Motor neuron (in vitro differentiated cells): ENCODE measurements at places on chromosomes 1 and 21.

DNA sequence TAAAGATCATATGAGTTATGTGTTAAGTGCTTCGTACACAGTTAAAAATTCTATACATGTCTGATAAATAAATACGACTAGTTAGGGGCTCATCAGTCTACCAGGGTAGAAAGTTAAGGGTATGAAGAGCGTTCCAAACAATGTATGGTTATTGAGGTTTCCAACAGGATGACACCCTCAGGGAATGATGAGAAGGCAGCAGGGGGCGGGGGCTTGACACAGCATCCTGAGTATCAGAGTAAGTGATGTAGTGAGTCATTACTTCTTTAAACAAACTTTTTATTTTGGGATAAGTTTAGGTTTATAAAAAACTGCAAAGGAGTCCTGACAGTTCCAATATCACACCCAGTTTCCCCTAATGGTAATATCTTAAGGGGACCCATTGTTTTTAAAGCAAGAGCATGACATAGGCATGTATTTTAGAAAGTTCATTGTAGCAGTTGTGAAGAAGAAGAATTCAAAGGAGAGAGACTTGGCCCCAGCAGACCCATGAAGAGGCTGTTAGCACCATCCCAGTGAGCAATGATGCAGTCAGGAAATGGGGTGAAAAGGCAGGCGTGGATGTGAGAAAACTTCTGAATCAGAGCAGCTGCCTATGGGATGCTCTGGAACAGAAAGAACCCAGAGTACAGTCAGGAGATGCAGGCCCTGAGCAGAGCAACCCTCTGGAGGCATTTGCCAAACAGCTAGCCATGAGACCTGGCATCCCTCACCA is 15.0 kb upstream of the PSMB2 start:
- ATAC-seq = no peak

DNA sequence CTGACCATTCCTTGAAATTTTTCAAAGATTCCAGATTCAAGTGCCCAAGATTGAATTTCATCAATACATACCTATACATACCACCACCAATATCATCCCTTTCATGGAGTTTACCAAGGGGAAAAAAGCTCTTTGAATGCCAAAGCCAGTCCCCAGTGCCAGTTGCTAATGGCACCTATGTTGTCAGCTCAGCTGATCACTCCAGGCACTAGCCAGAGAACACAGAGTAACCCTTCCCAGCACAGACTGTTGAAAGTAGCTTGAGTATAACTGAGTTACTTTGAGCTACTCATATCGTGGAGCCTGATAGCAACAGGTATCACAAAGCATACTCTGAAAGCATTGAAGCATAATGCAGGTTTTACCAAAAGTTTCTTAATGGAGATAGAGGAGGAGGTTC is 133.9 kb upstream of the NFIA start:
- no peak for ATAC-seq

- no peak for ATAC-seq
Measured at GRCh38 chr21:35922618-35923017, 137.7 kb downstream of the SETD4 start.

DNA sequence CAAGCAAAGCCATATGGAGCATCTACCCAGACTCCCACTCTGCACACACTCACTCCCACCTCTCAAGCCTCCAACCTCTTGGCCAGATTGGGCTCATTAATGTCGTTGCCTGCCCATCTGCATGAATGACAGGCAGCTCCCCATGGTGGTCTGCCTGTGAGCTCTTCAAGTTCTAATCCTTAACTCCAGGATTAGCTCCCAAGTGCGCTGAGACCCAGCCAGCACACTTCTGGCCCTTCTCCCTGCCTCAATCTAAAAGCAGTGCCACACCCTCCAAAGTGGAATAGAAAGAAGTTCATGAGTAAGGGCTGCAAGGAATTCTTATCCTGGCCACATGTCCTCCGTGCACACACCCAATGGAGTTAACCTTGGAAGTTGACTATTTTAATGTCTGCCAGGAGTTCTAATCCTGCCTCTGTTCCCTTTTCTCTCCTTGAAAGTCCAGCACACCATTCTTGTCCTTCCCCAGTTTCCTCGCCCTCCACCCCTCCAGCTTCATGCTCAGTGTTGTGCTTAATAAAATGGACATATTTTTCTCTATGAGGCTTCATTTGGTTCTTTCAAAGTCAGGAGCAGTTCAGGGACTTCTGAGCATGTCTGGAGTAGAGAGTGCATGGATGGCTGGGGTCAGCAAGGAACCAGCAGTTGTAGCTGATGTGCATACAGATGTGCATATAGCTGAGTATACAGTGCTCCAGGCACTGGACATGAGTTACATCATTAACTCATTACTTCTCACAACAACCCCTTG is 30.1 kb downstream of the CAMK1G start:
- no peak for ATAC-seq

DNA sequence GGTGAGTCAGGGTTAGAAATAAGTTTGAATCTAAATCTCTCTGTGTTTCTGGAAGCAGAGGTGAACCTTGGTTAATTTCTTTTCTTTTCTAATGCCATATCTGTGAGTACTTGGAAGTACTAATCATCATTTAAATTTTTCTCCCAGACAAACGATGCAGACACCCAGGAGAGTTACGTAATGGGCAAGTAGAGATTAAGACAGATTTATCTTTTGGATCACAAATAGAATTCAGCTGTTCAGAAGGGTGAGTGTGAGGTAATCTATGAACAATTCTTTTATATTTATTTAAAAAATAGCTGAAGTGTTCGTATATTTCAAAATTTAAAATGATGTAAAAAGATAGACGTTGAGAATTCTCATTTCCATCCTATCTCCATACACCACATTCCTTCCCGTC is 11.2 kb downstream of the C4BPA start:
- ATAC-seq = no peak

- no peak for ATAC-seq
Measured at GRCh38 chr1:188582911-188583532, 1754.3 kb downstream of the PLA2G4A start.

- ATAC-seq = no peak
Measured at GRCh38 chr1:202037706-202038296, 27.4 kb downstream of the ELF3 start.
